Epithelial cell of alveolus of lung (primary cell): ENCODE measurements at places on chromosomes 12 and 14. TPM values are rescaled to one million over a fixed set of nuclear protein-coding genes. Genes with fewer than 3 reads are reported as not detected.

DUSP16 gene
- 9.6 and 15.4 TPM in 2 replicates for total RNA-seq

STYK1 gene
- 2.3 TPM in 1 of 2 replicates, not detected in the other for total RNA-seq

TAS2R9 gene
- not detected in 2 replicates for total RNA-seq

PRH2 gene
- total RNA-seq, result 0.13 and 0.48 TPM in 2 replicates
